Stimulated activated CD4-positive, alpha-beta T cell treated with anti-CD3 and anti-CD28 coated beads, Interleukin-12 subunit alpha, Interleukin-12 subunit beta, amount 100 ng/mL, for 4 hours (primary cell): ENCODE measurements at places on chromosomes 11 and 22.

GRCh38 chr11:93537049-93537448 lies 6.1 kb downstream of the SMCO4 start:
- DNase-seq = no peak

DNA sequence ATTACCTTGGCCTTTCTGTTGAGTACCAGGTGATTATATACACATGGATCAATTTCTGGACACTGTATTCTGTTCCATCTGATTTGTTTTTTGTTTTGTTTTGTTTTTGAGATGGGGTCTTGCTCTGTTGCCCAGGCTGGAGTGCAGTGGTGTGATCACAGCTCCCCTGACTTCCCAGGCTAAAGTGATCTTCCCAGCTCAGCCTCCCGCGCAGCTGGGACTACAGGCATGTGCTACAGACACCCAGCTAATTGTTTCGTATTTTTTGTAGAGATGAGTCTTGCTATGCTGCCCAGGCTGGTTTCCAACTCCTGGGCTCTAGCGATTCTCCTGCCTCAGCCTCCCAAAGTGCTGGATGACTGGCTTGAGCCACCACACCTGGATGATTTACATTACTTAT lies 19.0 kb downstream of the TCIRG1 start:
- no peak for DNase-seq

DNA sequence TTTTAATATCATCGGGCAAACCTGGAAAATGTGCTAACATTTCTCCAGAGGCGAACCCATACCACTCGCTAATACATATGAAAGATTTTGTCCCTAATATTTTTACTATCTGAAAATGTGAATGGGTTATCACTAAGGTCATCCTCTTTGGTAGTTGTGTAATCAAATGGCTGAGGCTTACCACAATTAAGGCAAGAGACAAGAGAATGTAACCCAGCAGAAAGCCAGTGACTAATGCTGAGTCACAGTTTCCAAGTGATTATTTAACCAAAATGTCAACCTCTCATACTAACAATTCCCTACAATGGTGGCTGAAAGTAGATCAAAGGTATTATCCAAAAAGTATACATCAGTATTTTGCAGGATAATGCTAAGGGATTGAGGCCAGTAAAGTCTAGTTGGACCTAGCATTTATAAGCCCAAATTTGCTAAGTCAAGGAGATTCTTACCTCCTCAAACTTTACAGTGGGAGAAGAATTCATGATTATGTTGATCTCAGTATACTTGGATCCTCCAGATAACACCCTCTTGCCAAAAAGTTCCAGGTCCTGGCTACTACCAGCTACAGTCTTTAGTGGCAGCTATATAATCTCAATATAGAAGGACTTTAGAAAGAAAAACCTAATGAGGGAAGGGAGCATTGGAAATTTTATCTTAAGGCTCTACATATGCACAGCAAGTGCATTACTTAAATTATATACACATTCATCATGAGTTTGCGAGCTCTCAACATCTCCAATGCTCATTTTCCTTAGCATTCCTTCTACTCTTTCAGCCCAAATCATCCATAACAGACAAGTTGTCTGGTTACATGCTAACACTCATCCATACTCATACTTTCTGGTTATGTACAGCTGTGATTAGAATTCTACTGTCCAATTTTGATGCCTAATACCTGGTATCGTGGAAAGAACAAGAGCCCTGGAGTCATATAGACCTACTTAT lies 25.4 kb downstream of the SIK3 start:
- no peak for DNase-seq

DNA sequence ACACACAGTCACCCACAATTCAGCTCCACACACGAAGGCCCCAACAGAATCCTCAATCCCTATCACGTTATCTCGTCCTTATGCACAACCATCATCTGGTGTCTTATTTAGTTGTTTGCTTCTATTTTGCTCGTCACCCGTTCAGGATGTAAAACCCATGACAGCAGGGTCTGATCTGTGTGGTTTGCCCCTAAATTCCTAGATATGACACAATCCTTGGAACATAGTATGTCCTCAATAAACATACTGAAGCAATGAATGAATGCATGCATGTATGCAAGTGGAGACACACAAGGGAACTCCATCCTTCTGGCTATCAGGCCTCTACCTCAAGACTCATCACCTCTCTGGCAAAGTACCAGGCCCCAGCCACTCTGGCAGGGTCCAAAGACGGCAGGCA lies 20.2 kb downstream of the STARD10 start:
- no peak for DNase-seq

DNA sequence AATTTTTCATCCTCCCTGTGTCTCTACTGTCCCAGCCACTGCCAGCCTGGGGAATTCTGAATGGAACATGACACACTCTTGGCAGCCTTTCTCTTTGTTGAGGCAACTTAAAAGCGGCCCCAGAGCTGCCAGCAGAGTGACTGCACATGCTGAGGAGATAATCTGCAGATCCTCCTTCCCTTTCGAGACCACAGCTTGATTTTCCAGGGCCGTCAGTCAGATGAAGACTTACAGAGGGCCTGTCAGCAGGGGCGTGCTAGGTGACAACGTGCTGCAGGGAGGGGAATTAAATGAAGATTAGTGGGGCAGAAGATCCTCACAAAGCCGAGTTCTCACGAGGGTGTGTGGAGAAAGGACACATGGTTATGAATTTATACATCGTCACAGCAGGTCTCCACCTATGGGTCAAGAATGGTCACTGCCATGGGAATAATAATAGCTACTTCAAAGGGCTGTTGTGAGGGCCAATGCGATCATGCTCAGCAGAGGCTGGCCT lies 193.5 kb upstream of the PITPNB start:
- DNase-seq = no peak

DNA sequence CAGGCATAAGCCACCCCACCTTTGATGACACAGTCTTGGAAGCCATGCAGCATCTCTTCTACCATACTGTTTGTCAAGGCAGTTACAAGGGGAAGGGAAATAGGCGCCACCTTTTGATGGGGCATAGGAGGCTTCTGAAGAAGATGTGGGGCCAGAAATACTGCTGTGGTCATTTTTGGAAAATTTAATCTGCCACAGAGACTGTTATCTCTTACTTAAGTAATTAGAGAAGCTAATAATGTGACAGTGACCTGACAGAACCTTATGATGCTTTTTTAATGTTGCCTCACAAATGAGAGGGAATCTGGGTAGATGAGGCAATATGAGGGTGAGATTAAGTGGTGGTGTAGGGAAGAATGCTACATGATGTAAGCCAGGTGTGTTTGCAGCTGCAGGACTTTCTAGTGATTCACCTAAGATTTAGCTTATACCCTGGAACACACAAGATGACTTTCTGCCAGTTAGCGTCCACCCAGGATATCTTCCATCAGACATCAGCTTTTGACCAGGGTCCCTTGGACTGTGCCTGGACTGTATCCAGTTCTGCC lies 34.3 kb upstream of the ADORA2A start:
- DNase-seq = no peak

DNA sequence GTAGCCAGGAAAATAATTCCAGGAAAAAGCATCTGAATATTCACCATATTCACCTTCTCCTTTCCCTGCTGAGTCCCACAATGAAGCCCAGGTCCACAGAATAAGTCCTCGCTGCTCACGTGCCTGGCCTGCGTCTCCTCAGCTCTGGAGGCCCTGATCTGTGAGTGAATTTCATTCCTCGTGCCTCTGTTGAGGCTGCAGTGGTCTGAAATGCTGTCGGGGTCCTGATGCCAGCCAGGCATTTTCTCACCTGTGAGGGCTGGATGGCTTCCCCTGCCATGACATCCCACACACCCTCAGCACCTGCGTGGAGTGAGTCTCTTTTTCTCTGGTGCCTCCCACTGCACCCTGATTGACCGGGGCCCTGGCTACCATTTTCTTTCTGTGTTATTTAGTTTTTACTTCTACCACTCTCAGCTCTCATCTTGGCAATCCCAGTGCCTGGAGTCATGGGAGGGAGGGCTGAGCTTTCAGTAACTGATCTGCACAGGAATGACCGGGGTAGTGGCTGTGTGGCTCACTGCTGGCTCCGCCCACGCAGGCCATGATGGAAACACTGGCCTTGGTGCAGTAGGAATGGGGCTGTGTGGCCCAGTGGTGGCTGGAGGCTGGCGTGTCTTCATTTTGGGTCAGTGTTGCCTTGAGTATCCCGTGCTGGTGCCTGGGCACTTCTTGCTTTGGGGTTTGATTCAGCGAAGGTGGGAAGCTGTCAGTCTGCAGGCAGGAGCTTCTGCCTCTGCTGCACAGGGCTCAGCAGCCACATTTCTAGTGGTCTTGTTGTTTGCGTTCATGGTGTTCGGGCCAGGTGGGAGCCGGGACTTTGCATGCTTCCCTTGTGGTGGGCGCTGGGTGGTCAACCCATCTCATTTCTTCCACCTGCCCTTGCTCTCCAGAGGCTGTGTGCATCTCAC lies 807.2 kb downstream of the TBC1D22A start:
- no peak for DNase-seq

DNA sequence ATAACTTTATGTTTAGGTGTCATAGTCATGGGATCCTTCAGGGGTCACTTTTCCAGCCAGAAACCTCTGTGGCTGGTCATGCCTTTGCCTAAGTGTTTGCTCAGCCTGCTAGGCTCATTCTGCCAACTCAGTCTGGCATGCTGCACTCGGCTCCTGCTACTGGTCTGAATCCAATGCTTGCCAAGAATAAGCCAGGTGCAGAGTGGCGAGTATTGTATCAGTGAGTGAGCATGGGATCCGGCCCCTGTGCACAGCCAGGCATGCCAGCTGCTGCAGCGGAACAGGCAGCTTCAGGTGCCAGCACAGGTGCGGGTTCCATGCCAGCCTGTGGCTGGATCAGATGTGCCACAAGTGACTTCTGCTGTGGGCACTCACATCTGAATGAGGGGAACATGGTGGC lies 1269.3 kb upstream of the CNTN5 start:
- no peak for DNase-seq

DNA sequence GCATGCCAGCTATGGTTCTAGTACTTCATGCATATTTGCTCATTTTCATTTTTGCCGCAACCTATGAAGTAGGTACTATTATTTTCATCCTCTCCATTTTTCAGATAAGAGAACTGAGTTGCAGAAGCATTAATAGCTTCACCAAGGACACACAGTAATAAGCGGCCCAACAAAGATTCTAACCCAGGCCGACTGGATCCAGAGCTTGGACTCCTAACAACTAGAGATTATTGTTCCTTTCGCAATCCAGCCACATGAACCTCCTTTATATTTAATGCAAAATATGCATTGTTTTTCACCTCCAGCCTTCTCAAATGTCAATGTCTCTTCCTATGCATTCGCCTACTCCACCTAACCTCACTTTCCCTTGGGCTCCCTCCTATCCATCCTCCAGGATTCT lies 148.3 kb downstream of the CCDC34 start:
- no peak for DNase-seq

GRCh38 chr11:1763336-1763795 lies 361 bp downstream of the CTSD start:
- DNase-seq = no peak

DNA sequence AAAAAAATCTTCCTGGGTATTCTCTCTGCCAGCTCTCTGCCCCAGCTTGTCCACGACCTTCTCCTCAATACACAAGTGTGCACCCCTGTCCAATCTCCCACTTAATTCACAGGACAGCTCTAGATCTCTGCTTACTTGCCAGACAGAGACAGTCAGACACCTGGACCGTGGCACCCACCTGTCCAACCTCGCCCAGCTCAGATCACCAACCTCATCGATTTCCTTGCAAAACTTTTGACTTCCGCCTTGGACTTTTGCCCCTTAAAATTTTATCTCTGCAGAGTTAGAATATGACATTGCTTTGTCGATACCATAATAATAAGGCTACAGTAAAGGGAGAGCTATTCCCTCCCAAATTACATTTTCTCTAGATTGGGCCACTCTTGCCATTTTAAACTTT lies 10.4 kb downstream of the LMF2 start:
- no peak for DNase-seq

GRCh38 chr11:120929090-120929489 lies 94.8 kb upstream of the TBCEL start:
- no peak for DNase-seq

- DNase-seq = no peak
Measured at GRCh38 chr22:35863432-35863831, 145.8 kb downstream of the APOL5 start.

DNA sequence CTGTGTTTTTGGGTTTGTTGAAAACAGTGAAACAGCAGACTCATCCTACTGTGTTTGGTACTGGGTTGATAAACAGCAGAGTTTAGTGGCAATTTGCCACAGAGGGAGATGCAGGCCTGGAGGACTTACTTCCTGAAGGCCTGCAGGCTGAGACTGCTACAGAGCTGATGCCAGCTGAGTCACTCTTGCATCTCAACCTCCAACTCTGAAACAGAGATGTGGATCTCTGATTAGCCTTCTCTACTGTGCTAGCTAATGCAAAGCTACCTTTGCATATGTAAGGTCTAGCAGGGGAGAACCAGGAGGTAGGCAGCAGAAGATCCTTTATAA lies 14.3 kb downstream of the ATP5MG start:
- DNase-seq = no peak

DNA sequence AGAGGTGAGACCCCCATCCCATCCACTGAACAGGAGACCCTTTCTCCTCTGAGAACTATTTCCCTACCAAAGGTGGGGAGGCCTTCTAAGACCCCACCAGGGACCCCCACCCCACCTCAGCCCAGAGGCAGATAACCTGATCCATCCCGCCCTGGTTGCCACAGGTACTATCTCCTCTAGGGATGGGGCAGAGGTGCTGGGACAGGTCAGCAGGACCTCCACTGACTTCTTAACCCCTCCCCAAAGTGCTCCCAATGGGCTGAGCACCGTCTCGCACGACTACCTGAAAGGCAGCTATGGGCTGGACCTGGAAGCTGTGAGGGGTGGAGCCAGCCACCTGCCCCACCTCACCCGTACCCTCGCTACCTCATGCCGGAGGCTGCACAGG lies 4.3 kb downstream of the INPPL1 start:
- no peak for DNase-seq

GRCh38 chr22:29143941-29144785 lies 61.5 kb upstream of the EMID1 start:
- DNase-seq = no peak

- DNase-seq = no peak
Measured at GRCh38 chr22:17569971-17570511, 6.7 kb downstream of the SLC25A18 start.

DNA sequence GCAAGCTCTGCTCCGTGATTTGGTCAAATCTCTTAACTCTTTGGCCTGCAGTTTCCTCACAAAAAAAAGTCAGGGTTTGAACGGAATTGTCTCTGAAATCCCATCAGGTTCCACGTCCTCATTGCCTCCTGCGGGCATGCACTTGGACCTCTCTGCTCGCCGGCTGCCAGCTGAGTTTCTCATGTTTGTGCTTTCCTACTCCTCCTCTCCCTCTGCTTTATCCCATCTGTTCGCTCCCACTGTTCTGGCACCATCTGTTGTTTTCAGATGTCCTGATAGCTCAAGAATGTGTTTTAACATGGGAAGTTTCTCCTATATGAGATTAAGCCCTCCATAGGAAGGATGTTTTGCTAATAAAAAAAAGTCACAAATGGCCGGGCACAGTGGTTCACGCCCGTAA lies 49.4 kb upstream of the ARHGAP42 start:
- DNase-seq = no peak

- no peak for DNase-seq
Measured at GRCh38 chr11:64029773-64030172, 6.0 kb upstream of the FLRT1 start.
